CD14-positive monocyte (primary cell): ENCODE measurements at places on chromosomes 1 and 21. TPM values are rescaled to one million over a fixed set of nuclear protein-coding genes. Genes with fewer than 3 reads are reported as not detected.

The PLA2G2D gene
- polyA plus RNA-seq, result 0.08 TPM

The PCBP3 gene
- 0.36 and 0.49 TPM in 2 replicates for polyA plus RNA-seq

The PRDM2 gene
- 7.6 TPM for polyA plus RNA-seq

The GPR37L1 gene
- 0.06 TPM for polyA plus RNA-seq

The RIPPLY3 gene
- polyA plus RNA-seq, result not detected

The C1orf210 gene
- polyA plus RNA-seq, result not detected

The USP33 gene
- 33.5 TPM for polyA plus RNA-seq

The RGS13 gene
- polyA plus RNA-seq, result not detected in 2 replicates

The LRRC53 gene
- polyA plus RNA-seq, result not detected

The RBP7 gene
- 69.1 and 116 TPM in 2 replicates for polyA plus RNA-seq

The TCHHL1 gene
- not detected for polyA plus RNA-seq

The RSPO1 gene
- not detected for polyA plus RNA-seq

The PAPPA2 gene
- not detected in 2 replicates for polyA plus RNA-seq

- peak; percentile 18 for DNase-seq
- H3K4me3 ChIP-seq, result peak overlapping the region; percentile 57
- H3K36me3 ChIP-seq, result no peaks in the 10 kb centered on the region
- H3K4me1 ChIP-seq, result peaks cover 10% of the 10 kb centered on the region
These were observed 77.6 kb upstream of the IFNAR2 start for GRCh38 chr21:33151941-33152731.

- no peak overlapping the region for H3K4me3 ChIP-seq
- no peaks in the 10 kb centered on the region for H3K27me3 ChIP-seq
- H3K4me1 ChIP-seq, result no peaks in the 10 kb centered on the region
These were observed 1033.8 kb downstream of the PLA2G4A start for GRCh38 chr1:187862506-187862905.

GRCh38 chr1:100028765-100029164, 59.0 kb downstream of the SLC35A3 start:
- peaks cover 5% of the 10 kb centered on the region for H3K36me3 ChIP-seq
- H3K27ac ChIP-seq, result no peak overlapping the region
- no peaks in the 10 kb centered on the region for H3K4me1 ChIP-seq

- no peaks in the 10 kb centered on the region for H3K4me1 ChIP-seq
- peaks cover 7% of the 10 kb centered on the region for H3K27me3 ChIP-seq
- no peak for DNase-seq
- no peak overlapping the region for H3K27ac ChIP-seq
These were observed 28.2 kb upstream of the SLAMF9 start for GRCh38 chr1:159982280-159982679.

DNA sequence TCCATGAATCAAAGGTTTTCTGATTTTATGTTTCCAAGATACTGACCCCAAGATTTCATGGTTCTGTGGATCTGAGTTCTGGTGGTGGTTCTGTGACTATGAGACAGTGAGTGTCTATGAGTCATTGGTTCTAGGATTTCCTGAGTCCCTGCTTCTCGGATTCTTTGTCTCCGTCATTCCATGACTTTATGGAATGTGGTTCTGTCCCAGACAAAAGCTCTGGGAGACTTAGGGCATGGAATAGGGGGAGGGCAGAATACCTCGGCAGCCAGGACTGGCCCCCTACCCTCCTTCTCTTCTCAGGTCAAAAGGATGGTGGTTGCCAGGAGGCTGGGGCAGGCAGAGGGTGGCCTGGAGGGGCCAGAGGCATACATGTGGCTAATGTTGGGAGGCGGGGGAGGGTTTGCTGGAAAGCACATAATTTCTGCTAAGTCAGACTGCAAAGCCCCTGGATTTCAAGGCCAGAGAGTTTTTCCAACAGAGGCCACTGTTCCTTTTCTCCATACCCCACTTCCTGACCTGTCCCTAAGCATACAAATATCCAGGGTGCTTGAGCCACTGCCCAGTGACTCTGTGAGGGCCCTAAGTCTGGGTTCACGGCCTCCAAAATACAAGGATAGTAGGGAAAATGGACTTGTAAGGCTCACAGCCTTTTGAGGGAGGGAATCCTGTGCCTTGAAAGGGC, 17.2 kb downstream of the CDCP2 start:
- no peak overlapping the region for H3K4me3 ChIP-seq
- H3K4me1 ChIP-seq, result no peaks in the 10 kb centered on the region
- H3K27ac ChIP-seq, result no peak overlapping the region
- DNase-seq, result no peak

- DNase-seq, result no peak
- H3K27ac ChIP-seq, result no peak overlapping the region
- no peaks in the 10 kb centered on the region for H3K36me3 ChIP-seq
- no peak overlapping the region for H3K4me3 ChIP-seq
- H3K27me3 ChIP-seq, result no peaks in the 10 kb centered on the region
These were observed 72.2 kb upstream of the HOOK1 start for GRCh38 chr1:59742526-59742925.

GRCh38 chr1:173049322-173049633, 1.5 kb downstream of the TNFSF18 start:
- no peak for DNase-seq
- H3K27ac ChIP-seq, result no peak overlapping the region
- no peak overlapping the region for H3K4me3 ChIP-seq
- no peaks in the 10 kb centered on the region for H3K27me3 ChIP-seq

GRCh38 chr1:91440847-91441246, 36.2 kb upstream of the HFM1 start:
- no peaks in the 10 kb centered on the region for H3K36me3 ChIP-seq
- H3K4me1 ChIP-seq, result no peaks in the 10 kb centered on the region
- H3K27ac ChIP-seq, result no peak overlapping the region

DNA sequence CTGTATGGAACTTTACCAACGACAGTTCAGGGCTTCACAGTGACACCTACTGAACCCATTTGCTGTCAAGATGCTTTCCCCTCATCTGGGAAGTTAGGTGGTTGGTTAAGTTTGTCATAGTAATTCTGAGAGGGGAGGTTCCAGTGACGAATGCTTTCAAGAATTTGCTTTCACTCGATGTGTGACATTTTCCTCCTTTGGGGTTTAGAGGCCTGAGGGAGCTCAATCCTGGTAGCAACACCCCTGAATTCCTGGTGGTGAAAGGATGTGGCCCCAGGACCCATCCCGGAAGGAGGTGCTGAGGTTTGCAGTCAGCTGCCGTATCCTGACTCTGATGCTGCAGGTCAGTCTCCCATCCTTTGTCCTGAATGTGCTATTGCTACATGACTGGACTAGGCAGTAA, 2.8 kb downstream of the PIGV start:
- H3K4me1 ChIP-seq, result peaks cover 33% of the 10 kb centered on the region
- no peak overlapping the region for H3K27ac ChIP-seq
- no peaks in the 10 kb centered on the region for H3K27me3 ChIP-seq
- peaks cover 17% of the 10 kb centered on the region for H3K36me3 ChIP-seq
- no peak for DNase-seq
- H3K4me3 ChIP-seq, result no peak overlapping the region

DNA sequence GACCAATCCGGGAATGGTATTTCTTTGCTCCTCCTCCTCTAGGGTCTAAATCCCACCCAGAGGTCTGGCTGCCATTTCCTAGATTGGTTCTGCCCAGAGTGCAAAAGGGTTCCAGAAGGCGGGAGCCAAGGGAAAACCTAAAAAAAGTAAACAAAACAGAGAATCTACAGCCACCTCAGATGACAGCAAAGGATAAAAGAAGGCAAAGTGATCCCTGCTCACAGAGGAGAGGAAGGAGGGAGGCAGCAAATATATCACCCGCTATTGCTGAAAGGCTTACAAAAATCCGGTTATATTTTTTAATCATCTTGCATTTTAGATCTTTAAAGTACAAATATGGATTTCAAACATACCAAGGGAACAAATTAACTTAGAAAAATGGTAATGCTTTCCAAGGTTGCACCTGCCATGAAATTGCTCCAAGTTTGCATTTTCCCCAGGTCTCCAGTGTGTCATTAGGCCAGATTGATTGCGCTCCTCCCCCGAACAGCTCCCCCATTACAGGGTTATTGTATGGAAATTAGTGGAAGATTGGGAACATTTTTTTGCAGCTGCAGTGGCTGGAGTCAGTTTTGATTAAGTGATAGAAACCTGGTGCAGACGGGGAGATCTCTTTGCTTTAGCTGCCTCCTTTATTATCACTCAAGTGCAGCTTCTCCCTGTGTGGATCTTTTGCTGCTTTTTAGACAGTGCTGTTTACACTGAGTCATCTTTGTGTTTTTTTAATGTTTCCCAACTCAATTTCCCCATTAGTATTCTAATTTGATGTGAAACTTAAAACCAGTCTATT, 280.5 kb upstream of the CAMK1G start:
- DNase-seq, result peak; percentile 27
- H3K27me3 ChIP-seq, result no peaks in the 10 kb centered on the region
- peaks cover 27% of the 10 kb centered on the region for H3K4me1 ChIP-seq
- H3K4me3 ChIP-seq, result no peak overlapping the region
- no peaks in the 10 kb centered on the region for H3K36me3 ChIP-seq
- no peak overlapping the region for H3K27ac ChIP-seq

- no peak overlapping the region for H3K4me3 ChIP-seq
These were observed 182.0 kb downstream of the LMX1A start for GRCh38 chr1:165174491-165174890.

DNA sequence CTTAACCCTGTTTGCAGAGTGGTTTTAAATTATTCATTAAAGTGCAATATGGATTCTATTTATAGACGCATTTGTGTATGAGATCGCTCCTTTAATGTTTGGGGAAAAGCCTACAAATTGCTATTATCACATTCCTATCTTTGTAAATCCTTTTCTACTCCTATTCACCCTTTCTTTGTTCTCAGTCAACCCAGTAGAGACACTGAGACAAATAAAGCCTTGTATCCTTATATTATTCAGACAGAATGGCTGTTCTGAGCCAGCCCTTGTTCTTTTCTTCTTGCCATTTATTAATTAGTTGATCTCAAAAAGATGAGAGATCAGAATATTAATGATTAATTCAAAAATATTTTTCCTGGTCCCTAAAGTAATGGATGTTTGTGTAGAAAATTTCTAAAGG, 8.4 kb downstream of the PCBP3 start:
- H3K4me1 ChIP-seq, result no peaks in the 10 kb centered on the region
- H3K27ac ChIP-seq, result no peak overlapping the region
- no peaks in the 10 kb centered on the region for H3K27me3 ChIP-seq
- H3K4me3 ChIP-seq, result no peak overlapping the region
- no peak for DNase-seq

- H3K27ac ChIP-seq, result no peak overlapping the region
- H3K36me3 ChIP-seq, result no peaks in the 10 kb centered on the region
- no peak for DNase-seq
These were observed 42.0 kb upstream of the PADI1 start for GRCh38 chr1:17162941-17163340.

DNA sequence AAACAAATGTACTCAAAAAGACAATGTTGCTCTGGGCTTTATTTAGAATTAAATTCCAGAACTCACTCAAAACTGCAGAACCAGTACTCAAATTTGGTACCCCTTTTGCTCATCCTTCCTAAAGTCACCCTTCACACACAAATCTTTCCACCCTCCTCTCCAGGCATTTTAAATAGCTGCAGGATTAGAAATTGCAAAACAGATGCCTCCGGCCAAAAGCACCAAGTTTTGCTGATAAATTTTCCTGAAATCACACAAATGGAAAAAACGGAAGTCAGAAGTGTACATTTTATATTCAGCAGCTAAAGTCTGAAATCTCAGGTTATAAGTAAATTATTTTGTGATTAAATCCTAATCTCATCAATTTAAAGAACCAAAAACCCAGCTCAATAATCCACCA, 147.0 kb downstream of the NRIP1 start:
- H3K4me1 ChIP-seq, result no peaks in the 10 kb centered on the region
- no peak overlapping the region for H3K4me3 ChIP-seq
- H3K27ac ChIP-seq, result no peak overlapping the region
- H3K36me3 ChIP-seq, result no peaks in the 10 kb centered on the region
- no peak for DNase-seq
- H3K27me3 ChIP-seq, result no peaks in the 10 kb centered on the region

DNA sequence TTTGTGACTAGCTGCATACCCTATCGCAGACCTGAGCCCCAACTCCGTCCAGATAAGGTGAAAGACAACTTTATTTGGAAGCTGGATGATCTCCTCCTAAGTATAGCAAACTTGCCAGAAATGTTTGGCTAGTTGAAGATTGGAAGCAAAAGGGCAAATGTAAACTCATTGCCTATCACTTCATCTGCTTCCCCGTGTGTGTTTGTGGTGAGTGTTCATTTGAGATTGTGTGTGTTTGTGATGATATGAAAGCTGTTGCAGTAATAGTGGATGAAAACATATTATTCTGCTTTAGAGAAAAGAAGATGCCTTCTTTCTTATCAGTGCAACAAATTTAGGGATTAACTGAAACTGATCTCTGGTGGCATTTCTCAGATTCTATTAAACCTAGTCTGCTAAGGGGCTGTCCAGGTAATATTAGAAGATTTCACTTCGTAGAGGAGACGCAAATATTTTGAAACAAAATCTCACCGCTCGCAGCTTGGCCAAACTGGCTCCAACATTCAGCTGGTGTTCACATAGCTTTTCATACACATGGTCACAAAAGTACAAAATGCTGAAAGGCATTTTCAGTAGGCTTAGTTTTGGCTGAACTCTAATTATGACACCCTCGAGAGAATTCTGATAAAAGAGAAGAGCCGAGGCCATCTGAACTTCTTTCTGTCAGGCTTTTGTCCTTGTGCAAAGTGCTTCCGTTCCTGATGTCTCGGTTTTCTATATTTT, 1.1 kb downstream of the TBX19 start:
- no peaks in the 10 kb centered on the region for H3K36me3 ChIP-seq
- H3K4me3 ChIP-seq, result no peak overlapping the region
- H3K4me1 ChIP-seq, result no peaks in the 10 kb centered on the region
- H3K27ac ChIP-seq, result no peak overlapping the region
- no peak for DNase-seq

DNA sequence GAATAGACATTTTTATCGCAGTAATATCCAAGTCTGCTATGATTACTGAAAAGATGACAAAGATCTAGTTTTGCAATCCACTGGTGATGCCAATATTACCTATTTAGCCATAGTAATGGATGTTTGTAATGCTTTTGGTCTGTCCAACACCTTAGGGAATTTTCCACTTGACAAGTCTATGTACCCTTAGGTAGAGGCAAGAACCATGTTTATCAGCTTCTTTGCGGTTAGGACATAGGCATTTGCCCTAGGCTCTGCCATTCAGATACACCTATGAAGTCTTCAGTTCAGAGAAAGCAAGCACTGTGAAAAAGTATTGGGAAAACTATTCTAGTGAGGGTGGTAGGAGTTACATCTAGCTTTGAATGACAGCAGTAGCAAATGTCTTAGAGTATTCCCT, 40.2 kb upstream of the SLC35D1 start:
- no peak overlapping the region for H3K4me3 ChIP-seq
- no peaks in the 10 kb centered on the region for H3K27me3 ChIP-seq
- no peak overlapping the region for H3K27ac ChIP-seq
- no peaks in the 10 kb centered on the region for H3K4me1 ChIP-seq

DNA sequence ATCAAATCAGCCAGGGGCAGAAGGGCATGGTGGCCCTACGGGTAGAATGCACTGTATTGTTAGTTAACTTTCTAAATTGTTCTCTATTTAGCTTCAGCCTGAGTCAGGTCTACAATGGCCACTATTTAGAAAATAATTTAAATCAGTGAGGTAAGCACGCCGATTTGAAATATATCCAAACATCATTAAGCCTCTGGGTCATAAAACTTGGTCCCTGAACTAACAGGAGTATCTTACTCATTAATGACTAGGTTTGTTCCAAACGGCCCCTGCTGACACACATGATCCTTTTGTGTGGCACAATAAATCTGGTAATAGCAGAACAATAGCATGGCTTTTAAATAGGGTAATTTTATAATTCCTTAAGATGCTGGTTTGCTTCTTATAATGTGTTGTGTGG, 48.4 kb downstream of the STX6 start:
- H3K4me1 ChIP-seq, result peaks cover 40% of the 10 kb centered on the region
- H3K27me3 ChIP-seq, result no peaks in the 10 kb centered on the region
- DNase-seq, result no peak
- H3K27ac ChIP-seq, result no peak overlapping the region
- H3K4me3 ChIP-seq, result no peak overlapping the region
- H3K36me3 ChIP-seq, result peaks cover 73% of the 10 kb centered on the region

- no peak for DNase-seq
- H3K4me3 ChIP-seq, result peak overlapping the region; percentile 97
- H3K36me3 ChIP-seq, result peaks cover 32% of the 10 kb centered on the region
- peaks cover 98% of the 10 kb centered on the region for H3K4me1 ChIP-seq
- H3K27me3 ChIP-seq, result no peaks in the 10 kb centered on the region
These were observed 4.6 kb downstream of the S100A9 start for GRCh38 chr1:153362187-153362775.
